ENCODE measurements at places on chromosomes 5 and 9.

DNA sequence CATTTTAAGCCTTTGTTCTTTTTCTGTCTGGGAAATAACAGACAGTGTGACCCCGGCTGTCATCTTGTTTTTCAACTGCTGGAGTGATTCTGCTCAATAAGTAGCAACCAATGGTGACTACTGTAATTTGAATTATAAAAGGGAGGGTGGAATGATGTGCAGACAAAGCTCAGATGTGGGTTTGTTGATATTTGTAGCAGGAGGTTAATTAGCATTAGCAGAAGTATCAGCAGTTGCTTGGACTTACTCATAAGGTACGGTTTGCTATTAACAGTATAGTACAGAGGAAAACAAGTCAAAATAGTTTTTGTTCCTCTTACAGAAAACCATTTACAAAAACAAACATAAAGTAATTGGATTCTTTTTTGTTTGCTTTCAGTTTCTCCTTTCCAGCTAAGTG lies 140.4 kb downstream of the TUSC1 start:
- DNase-seq: no peak

GRCh38 chr9:35628389-35628991 lies 10.3 kb upstream of the CD72 start:
- no peak for DNase-seq

- DNase-seq: no peak
These were observed 1093.8 kb upstream of the CDH9 start for GRCh38 chr5:28132151-28132550.

GRCh38 chr9:7542693-7543092 lies 256.9 kb downstream of the DMAC1 start:
- no peak for DNase-seq

DNA sequence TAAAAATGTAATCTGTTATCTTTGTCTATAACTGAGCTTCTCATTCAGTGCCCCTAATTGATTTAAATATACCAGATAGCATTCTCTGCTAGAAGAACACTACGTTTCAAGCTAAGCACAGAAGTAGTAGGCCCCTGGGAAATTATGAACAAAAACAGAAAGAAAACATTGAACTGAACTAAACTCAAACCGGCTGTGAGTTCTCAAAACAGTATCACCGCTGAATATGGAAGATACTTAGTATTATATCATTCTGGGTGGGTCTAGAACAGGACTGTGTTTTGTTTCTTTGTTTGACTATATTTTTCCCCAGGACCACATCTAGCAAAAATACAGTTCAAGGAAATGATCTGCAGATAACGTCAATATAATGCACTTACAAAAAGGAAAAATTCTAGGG lies 95.1 kb upstream of the HMHB1 start:
- no peak for DNase-seq

- DNase-seq: no peak
These were observed 33.5 kb downstream of the ABLIM3 start for GRCh38 chr5:149174847-149175234.

DNA sequence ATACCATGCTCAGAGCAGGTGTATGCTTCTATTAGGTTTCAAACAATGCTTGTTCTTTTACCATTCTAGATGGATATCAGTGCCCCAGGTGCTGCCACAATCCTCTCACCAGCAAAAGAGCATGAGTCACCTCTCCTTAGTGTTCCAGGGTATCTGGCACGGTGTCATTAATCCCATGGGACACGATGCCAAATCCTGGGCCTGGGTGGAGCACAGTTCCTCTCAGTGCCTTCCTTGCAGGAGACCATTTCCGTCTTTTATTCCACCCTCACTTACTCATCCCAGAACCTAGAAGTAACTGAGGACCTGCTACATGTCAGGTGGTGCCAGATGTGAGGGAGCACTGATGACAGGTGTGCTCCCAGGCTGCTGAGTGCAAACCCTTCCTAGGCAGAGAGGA lies 1.3 kb upstream of the OR13J1 start:
- no peak for DNase-seq

DNA sequence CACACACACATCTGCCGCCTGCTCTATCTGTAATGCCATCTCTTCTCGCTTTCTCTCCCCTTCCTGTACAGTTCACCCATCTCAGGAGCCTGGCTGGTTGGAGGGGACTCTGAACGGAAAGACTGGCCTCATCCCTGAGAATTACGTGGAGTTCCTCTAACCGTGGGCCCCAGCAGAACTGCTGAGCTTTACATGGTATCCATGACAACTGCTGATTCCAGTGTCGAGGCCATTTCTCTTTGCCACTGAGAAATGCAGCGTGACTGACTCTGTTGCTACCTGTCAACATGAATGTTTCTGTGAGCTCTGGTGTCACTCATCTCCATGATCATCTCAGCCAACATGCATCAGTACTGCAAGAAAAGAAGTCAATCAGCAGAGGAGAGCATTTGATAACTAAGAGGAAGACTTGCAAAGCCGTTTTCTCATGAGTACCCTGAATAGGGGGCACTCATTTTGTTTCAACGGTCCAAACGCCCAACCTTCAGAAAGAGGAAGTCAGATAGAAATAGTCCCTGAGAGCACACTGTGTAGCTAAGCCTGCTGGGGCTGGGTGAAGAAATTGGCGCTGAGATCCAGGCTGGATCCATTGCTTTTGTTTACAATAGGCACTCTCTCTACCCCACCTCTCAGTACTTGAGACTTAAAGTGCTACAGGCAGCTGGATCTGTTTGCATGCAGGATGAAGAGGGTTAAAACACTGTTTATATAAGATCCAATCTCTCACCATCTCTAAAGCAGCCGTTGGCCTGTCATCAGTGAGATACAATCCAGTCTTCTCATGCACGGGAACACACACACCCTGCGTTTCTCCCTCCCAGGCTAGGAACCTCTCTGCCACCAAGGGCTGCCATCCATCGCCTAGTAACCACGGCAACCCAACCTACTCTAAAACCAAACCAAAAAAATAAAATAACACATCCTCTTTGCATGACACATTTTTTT lies 180.9 kb downstream of the NR3C1 start:
- no peak for DNase-seq

DNA sequence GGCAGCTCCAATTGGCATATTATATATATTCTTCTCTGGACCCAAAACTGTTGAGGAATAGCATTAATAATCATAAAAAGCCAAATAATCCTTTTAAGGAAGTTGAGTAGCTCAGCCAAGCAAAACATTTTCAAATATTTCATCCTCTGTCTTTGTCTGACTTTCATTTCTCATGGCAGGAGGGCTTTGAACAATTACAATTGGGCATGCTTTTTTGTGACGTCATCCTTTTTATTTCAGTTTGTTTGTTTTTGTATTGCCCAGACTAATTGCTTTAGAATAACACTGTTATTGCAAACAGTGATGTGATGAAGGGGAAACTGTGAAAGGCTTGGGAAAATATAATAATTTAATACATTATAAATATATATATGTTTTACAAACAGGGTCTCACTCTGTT lies 65.2 kb upstream of the MAP1B start:
- DNase-seq: no peak

DNA sequence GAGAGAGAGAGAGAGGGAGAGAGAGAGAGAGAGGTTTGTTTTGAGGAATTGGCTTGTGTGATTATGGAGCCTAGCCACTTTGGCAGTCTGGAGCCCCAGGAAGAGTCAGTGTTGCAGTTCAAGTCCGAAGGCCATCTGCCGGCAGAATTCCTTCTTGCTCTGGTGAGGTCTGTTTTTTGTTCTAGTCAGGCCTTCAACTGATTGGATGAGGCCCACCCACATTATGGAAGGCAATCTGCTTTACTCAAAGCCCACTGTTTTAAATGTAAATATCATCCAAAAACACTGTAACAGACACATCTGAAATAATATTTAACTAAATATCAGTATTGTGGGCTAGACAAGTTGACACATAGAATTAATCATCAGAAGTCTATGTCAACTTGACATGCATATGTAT lies 11.4 kb upstream of the GRM6 start:
- no peak for DNase-seq

DNA sequence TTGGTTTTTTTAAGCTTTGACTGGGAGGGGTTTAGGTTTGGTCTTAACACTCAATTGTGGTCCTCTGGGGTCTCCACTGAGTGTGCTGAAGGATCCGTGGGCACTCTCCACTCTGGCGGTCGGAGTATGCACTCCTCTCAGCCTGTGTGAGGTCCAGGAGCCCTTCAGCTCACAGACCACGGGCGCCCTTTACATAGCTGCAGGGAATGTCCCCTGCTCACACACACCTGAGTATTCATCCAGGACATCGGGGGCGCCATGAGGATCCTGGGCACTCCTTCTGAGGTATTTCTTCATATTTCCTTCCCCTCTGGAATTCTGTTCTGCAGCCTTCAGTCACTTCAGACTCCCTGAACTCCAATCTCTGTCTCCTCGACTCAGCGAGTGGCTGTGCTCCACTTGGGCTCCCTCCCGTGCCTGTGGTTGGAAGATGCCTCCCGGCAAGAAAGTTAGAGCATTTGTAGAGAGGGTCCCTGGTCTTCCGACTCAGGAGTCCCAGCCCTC lies 12.5 kb downstream of the TRIP13 start:
- DNase-seq: no peak

- no peak for DNase-seq
These were observed 59.8 kb downstream of the MRPS30 start for GRCh38 chr5:44868541-44868940.

- no peak for DNase-seq
These were observed 16.6 kb downstream of the STRBP start for GRCh38 chr9:123251741-123252140.

GRCh38 chr9:85569988-85570387 lies 171.8 kb downstream of the AGTPBP1 start:
- DNase-seq: no peak

DNA sequence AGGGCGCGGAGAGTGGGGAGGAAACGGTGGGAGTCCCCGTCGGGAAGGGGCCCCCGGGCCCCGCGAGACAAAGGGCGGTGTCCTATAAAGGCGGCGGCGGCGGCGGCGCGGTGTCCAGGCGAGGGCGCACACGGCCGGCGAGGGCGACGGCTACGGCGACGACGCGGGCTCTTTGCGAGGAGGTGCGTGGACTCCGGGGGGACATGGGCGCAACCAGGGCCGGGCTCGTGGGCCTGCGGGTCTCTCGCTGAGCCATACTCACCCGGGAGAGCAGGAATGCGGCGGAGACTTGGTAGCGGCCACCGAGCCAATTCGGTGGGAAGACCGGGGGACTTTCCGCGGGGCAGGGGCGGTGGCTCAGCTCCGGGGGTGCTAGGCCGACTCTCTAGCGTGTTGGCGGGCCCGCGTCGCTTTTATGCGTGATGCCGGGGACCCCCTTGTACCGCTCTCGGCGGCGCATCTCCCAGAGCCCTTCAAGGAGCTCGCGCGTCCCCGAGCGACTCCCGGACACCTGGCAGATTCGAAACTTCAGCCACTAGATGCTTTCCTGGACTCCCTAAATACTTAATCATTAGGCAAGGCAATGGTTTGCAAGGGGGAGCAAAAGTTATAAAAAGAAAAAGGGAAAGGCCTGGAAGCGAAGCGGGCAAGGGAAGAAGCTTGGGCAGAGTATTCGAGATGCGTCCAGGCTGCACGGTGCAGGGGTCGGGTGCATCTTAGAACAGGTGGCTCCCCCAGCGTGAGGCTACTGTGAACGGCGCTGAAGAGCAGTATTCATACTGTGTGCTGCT lies 5.9 kb upstream of the TAL2 start:
- no peak for DNase-seq

DNA sequence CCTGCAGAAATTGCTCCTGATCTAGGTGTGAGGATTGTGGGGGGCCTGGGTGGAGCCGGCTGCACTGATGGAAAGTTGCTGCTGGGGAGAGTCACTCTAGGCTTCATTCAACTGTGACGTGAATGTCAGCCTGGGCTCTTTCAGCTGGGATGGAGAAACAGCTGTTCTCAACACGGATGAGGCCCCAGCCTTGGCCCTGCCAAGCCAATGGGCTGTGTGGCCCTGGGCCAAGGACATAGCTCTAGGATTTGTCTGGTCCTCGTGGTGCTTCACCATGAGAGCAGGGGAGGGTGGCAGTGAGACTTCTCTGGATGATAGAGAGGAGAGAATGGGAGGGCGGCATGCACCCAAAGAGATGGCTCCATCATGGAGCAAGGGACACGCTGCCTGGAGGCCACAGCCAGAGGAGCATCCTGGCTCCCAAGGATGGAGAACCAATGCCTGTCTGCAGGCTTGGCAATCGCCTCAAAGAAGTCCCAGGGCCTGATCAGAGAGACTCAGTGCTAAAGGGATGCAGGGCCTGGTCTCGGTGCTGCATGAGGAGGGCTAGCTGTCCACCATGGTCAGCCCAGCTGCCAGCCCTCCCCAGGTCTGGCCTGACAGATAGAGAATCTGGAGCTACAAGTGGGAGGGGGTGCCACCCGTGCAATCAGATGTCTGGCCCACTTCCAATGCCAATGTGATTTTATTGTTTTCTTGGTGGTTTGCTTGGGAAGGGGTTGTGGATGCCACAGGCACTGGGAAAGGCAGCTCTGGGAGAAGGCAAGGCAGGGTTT lies 141.0 kb downstream of the GADD45G start:
- no peak for DNase-seq

GRCh38 chr5:149594206-149594895 lies 13.1 kb downstream of the ARHGEF37 start:
- no peak for DNase-seq

DNA sequence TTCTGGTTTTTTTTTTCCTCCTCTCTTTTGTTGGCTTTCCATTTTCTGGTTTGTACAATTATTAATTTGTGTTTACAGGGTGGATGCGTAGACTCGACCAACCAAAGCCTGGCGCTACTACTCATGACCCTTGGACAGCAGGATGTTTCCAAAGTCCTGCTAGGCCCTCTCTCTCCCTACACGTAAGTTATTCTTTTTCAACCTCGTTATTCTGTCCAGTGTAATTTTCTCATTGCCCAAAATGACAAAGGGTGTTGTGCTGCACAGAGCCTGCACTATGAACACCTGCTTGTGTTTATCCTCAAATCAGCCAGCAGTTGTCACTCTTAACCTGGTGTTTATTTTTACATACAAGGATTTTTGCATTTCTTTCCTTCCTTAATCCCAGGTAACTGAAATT lies 56.6 kb downstream of the RCL1 start:
- no peak for DNase-seq

DNA sequence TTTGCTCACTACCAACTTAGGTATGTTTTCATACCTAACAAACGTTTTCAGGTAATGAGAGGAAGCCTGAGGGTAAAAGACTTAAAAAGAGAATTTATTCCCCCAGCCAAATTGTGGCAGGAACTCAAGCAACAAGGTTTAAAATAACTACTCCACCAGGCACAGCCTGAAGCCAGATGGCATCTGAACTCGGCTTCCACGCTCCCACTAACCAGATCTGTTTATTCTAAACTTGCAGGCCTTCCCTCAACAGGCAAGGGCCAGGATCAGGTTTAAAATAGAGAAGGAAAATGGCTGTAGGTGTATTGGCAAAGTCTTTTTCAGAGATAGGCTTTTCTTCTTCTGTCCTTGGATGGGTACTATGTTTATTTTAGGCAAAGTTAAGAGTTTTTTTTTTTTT lies 89.4 kb downstream of the OTULIN start:
- DNase-seq: no peak

DNA sequence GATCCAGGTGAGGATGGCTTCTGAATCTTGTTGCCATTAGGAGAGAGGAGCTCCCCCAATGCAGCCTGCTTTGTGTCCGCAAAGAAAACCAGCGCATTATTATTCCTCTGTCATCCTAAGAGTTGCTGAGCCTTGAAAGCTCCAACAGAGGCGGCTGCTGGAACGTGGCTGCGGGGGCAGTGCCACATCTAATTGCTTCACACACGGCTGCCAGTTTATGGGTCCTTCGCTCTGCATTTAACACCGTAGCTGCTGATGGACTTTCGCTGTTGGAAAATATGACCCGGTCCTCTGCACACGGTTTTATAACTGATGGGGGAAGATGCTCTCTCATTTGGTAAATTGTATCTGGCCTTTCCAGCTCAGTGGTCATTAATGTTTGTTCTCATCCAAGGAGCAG lies 38.0 kb downstream of the ZNF622 start:
- no peak for DNase-seq

- no peak for DNase-seq
These were observed 391 bp upstream of the NRG2 start for GRCh38 chr5:140043508-140043872.

Measured in tibial nerve (tissue), 4 donors.